ENCODE measurements at places on chromosomes 1 and 21.

- DNase-seq: no peak
These were observed 65.8 kb upstream of the VAMP3 start for GRCh38 chr1:7705048-7705907.

DNA sequence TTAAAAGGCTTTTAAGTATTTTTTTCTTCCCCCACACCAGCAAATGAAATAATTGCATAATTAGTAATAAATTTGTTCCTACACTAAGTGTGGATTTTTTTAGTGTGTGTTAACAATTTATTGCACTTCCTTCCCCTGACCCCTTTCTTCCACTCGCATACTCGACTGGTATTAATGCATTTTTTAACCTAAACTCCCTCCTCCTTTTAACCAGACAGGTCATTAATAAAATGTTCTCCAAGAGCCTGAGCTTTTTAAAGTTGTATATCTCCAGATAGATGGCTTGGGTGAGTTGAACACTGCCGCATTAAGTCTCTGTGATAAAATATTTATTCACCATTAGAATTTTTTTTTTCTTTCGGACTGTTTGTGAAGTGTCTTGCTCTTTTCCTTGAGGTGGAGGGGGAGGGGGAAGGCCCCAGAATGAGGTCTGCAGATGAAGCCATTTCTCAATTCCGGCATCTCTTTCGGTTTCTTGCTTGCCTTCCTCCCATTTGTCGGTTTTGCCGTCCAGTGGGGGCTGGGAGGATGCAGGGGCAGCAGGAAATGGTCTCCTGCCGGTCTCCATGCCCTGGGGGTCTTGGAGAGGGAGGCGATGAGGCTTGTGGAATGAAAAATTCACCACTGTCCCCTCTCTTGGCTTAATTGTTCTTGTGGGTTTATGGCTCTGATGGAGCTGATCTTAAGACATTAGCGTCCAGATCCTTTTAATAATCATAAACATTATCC, 64.1 kb upstream of the ACTL8 start:
- DNase-seq: no peak

DNA sequence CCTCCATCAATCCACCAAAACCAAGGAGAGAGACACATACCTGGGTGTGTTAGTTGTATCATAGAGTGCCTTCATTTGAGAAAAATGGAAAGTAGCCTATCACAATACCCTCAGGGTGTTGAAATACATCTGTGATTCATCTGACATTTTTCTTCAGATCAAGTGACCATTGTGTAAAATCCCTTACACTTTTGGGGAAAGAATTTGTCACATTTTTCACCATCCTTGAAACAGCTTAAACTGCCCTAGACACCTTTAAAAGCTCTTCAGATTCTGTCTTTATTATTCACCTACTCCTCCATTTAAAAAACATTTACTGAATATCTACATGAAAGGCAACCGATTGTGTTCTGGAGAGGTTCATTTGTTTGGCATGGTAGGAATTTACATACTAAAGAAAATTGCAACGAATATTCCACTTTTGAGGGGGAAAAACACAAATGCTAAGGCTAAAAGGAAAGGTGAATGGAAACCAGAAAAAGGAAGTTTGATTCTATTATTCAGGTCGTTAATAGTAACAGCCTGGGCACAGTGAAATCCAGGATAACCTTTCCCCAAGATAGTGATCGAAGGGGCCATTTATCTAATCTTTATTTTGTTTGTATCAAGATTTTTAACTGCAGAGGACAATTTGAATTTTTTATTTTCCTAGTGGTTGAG, 70.4 kb upstream of the SAMSN1 start:
- no peak for DNase-seq

- no peak for DNase-seq
These were observed 41.7 kb downstream of the SEC16B start for GRCh38 chr1:177928194-177928593.

- DNase-seq: no peak
These were observed 105.4 kb downstream of the PRDM2 start for GRCh38 chr1:13805431-13805830.

DNA sequence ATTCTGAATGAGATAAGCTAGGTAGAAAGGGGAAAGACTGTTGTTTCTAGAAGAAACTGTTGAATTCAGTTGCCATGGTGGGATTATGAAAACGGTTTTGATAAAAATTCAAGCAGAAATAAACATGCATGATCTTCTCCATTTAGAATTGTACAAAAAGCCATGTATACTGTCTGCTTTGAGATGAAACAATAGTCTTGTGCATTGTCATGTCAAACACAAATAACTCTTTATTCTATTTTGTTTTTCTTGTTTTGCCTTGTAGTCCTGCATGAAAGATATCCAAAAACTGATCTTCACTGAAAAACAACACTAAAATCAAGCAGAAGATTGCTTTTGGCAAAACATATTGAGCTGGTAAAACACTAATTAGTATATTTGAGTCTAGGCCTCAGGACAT, 659.9 kb downstream of the LTN1 start:
- no peak for DNase-seq
